ENCODE measurements at places on chromosomes 4 and X. TPM values are rescaled to one million over a fixed set of nuclear protein-coding genes. Genes with fewer than 3 reads are reported as not detected.

Gene CNGA1
- 0.17 TPM for total RNA-seq

Gene CHIC2
- total RNA-seq, result 49.5 TPM

Gene NEIL3
- 13.1 TPM for total RNA-seq

Gene SSX4B
- total RNA-seq, result not detected

Gene RHOH
- not detected for total RNA-seq

Gene TACC3
- 77.7 TPM for total RNA-seq

Gene PASD1
- total RNA-seq, result 65.8 TPM

Gene LDOC1
- total RNA-seq, result 35.5 TPM

Measured in HT1080 (cell line).